ENCODE measurements at places on chromosomes 3 and 15.
A peak's percentile ranks its signal among the peaks of the same experiment; 100 is the strongest.

GRCh38 chr3:155494332-155494731, 200.8 kb upstream of the STRIT1 start:
- no peak overlapping the region for H3K27ac ChIP-seq
- no peaks in the 10 kb centered on the region for H3K36me3 ChIP-seq
- peaks cover 3% of the 10 kb centered on the region for H3K4me1 ChIP-seq
- peak overlapping the region; percentile 32 for H3K4me3 ChIP-seq
- no peak for DNase-seq

DNA sequence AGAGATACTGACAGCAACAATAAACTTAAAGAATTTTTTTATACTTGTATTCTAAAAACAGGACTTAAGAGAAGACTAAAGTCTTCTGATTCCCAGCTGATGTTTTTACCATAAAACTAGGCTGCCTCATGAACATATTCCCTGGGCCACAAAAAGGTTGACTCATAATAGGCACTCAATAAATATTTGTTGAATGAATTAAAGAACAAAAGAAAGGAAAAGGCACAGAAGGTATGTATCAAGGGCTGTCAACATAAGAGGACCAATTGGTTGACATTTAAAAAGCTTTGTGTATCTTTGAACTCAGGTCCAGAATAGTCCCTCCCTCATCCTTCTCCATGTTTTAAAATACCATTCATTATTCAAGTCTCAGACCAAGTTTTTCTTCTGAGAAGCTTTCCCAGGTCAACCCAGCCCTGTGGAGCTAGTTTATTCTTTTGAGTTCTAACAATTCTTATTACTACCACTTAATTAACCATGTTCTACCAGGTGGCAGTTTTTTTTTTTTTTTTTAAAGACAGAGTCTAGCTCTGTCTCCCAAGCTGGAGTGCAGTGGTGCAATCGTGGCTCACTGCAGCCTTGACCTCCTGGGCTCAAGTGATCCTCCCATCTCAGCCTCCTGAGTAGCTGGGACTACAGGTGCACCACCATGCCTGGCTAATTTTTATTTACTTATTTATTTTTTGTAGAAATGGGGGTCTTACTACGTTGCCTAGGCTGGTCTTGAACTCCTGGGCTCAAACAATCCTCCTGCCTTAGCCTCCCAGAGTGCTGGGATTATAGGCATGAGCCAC, 17.5 kb upstream of the ARHGEF3 start:
- H3K27ac ChIP-seq = no peak overlapping the region
- H3K4me1 ChIP-seq = peaks cover 14% of the 10 kb centered on the region
- DNase-seq = no peak
- no peak overlapping the region for H3K4me3 ChIP-seq
- H3K27me3 ChIP-seq = no peaks in the 10 kb centered on the region

DNA sequence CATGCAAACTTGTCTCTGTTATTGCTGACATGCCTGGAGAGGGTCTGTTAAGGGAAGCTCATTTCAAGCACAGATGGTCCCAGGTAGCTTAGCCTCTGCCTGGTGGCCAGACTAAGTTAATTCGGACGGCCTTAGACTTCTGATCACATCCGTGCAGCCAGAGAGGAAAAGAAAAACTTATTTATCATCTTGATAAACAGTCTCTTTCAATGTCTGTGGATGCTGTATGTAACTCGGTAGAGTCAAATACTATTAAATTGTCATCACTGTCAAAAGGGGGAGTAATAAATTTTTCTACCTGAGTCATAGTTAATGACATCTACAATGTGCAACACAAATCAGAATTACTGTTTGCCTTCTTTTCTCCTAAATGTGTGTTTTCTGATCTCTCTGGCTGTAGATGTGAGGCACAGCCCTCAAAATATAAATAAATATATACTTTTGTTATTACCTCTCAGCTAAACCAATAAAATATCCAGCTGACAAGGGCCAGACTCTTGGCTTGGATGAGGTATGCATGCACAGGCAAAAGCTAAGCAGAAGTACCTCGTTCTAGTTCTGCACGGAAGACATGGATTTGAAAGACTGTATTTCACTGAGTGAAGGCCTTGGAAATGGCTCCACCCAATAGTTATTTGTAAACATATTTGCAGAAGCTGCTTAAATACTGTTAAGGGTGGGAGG, 530.0 kb downstream of the TAFA4 start:
- no peaks in the 10 kb centered on the region for H3K27me3 ChIP-seq
- H3K4me1 ChIP-seq = no peaks in the 10 kb centered on the region
- no peak for DNase-seq
- H3K27ac ChIP-seq = no peak overlapping the region
- no peaks in the 10 kb centered on the region for H3K36me3 ChIP-seq

- no peak overlapping the region for H3K27ac ChIP-seq
- no peak for DNase-seq
- no peaks in the 10 kb centered on the region for H3K27me3 ChIP-seq
- H3K4me1 ChIP-seq = peaks cover 7% of the 10 kb centered on the region
These were observed 2.7 kb downstream of the CHST13 start for GRCh38 chr3:126526668-126527005.

DNA sequence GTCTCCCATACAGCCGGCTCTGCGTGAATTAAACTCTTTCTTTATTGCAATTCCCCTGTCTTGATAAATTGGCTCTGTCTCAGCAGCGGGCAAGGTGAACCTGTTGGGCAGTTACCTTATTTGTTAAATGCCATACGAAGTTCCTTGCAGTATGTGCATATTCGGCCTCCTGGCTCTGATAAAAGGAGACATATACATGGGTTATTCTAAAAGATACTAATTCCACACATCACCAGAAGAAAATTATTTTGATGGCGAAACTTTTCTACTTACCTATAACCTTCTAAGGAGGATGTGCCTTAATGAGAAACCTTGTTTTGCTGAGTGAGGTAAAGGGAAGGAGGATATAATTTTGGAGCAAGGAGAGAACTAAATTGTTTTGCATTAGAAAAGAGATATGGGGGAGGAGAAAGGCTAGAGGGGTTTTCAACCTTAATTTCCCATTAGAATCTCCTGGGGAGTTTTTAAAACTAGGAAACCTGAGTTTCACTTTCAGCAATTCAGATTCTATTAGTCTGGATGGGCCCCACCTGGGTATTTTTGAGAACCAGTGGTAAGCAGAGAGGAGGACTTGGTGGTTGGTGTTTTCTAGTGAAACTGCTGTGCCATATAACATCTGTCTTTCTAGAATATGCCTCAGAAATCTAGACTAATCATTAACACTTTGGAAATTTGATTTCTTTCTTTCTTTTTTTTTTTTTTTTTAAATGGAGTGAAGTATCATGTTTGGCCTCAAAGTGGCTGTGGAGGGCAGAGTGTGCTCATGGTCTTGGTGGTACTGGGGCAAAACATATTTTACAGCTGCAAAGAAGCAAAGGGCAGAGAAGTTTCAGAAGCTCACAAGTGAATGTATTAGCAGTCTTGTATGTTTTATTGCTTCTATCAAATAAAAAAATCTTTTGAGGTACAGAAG, 23.0 kb downstream of the NANOGP8 start:
- no peaks in the 10 kb centered on the region for H3K27me3 ChIP-seq
- DNase-seq = no peak
- no peaks in the 10 kb centered on the region for H3K36me3 ChIP-seq
- no peak overlapping the region for H3K4me3 ChIP-seq

All from T-cell (primary cell).